Large intestine (tissue), 12 donors: ENCODE measurements at places on chromosomes 2 and 18.

DNA sequence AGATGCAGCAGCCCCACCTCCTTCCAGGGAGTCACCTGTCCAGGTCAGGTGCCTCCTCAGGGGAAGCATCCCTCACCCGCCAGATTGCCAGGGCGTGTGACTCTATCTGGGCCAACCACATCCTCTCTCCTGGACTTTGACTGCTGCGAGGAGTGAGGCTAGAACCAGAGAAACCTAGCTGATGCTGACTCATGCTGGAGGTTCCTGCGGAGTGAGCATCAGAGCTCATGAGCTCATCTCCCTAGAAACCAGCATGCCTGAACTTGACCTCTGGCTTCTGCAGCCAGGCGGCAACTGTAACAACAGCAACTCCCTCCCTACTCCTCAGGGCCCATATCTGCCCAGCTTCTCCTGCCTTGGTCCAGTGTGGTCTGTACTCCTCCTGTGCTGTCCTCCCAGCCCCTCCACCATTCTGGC is 28.3 kb upstream of the NT5DC4 start:
- DNase-seq: peak; percentile 97

- DNase-seq: no peak
These were observed 235.2 kb downstream of the LDLRAD4 start for GRCh38 chr18:13453714-13454113.

GRCh38 chr2:97739020-97739892 is 25.9 kb downstream of the ZAP70 start:
- DNase-seq: no peak

- DNase-seq: peak; percentile 13
These were observed 725 bp downstream of the FBXO48 start for GRCh38 chr2:68466361-68466777.

DNA sequence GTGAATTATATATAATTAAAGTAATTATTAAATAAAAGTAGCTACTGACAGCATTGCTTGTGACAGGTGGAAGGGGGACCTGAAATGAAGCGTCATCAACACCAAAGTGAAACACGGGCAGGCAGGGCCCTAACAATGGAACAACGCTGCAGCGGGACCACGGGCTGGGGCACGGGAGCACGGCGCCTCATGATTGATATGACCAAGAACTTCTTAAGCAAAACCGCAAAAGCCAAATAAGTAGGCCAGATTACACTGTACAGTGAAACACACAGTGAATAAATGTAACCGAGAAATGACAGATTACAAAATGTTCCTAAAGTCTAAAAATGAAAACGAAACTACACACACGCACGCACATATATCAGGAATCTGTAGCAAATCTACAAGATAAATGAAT is 81.4 kb downstream of the SNTG2 start:
- DNase-seq: no peak

DNA sequence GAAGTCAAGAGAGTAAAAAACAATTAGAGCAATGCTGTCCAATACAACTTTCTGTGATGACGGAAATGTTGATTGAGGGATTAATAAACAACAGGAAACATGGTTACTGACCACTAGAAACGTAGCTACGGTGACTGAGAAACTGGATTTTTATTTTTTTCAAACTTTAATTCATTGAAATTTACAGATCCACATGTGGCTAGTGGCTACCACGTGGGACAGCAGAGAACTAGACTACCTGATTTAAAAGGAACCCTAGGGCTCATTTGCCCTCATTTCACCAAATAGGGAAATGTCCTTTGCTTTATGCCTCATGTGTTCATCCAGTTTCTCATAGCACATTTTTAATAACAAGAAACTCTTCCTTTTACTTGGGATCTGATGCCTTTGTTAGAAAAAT is 413.0 kb downstream of the TGIF1 start:
- DNase-seq: no peak
